Right renal cortex interstitium (tissue), 3 donors: ENCODE measurements at places on chromosomes 4 and X.

DNA sequence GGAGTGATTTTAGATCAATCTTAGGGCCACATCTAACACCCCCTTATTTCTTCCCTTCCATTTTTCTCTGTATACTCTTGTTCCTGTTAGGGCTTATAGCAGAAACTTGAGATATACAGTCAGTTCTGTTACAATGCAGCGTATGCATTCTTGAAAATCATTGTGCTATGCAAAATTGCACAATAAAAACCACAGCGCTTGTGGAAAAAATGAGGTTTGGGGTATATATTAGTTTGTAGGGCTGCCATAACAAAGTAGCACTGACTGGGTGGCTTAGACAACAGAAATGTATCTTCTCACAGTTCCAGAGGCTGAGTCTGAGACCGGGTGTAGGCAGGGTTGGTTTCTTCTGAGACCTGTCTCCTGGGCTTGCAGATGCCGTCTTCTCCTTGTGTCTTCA, 59.0 kb downstream of the WWC2 start:
- DNase-seq, result no peak

GRCh38 chrX:45766981-45767501, 566.4 kb upstream of the DIPK2B start:
- DNase-seq, result no peak

- no peak for DNase-seq
These were observed 87.7 kb downstream of the CFAP47 start for GRCh38 chrX:36007207-36007606.

- DNase-seq, result peak; percentile 26
These were observed 24.9 kb upstream of the RNF150 start for GRCh38 chr4:141158219-141158618.
